HEK293T (cell line): ENCODE measurements at places on chromosomes 16 and 17.

DNA sequence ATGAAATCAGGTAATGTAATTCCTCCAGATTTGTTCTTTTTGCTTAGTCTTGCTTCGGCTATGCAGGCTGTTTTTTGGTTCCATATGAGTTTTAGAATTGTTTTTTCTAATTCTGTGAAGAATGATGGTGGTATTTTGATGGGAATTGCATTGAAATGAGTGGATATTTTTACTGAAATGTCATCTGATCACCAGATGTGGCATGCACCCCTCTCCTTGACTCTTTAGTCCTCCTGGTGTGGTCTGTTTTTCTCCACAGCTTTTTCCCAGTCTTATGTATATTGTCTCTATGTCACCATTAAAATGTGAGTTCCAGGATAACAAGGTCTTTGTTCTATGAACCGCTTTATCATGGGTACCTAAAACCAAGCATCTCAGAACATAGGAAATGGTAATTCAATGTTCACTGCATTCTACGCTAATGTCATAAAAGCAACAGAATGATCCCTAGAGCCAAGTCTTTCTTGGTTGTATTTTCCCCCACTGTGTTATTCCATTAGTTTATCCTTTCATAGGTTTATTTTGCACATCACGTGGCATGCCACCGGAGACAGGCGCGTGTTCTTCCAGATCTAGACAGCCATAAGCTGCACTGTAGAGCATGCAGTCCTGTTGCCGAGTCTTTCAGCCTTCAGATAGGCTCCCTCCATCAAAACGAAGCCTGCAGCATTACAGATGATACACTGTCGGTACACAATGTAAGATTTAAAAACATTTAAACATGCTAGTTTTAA, 172.5 kb downstream of the RPTOR start:
- no peak for DNase-seq

DNA sequence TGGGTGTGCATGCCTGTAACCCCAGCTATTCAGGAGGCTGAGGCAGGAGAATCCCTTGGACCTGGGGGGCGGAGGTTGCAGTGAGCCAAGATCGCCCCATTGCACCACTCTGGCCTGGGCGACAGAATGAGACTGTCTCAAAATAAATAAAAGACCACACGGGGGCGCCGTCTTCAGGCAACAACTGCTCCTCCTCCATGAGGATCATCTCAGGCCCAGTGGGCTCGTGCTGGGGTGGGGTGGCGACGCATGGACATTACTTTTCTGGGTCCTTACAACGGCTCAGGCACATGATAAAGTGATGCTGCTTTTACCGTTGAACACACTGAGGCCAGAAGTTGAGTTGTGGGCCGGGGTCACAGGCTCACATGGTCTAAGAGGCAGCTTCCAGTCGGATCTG, 56.2 kb downstream of the PRMT7 start:
- DNase-seq = peak; percentile 70

DNA sequence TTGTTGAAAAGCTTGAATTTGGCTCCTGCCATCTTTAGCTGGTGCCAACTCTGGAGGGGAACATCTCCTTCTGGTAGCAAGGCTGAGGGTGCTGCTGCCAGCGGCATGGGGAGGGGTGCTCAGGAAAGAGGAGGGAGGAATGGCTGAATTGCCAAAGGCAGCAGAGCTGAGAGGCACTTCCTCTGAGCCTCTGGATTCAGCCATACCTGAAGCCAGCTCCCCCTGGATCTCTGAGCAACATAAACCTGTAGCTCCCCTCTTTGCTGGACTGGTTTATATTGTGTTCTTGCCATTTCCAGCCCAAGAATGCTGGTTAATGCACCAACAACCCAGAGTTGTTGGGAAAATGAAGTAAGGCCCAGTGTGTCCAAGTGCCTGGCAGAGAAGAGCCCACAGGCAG, 7.4 kb downstream of the MEFV start:
- DNase-seq = no peak

DNA sequence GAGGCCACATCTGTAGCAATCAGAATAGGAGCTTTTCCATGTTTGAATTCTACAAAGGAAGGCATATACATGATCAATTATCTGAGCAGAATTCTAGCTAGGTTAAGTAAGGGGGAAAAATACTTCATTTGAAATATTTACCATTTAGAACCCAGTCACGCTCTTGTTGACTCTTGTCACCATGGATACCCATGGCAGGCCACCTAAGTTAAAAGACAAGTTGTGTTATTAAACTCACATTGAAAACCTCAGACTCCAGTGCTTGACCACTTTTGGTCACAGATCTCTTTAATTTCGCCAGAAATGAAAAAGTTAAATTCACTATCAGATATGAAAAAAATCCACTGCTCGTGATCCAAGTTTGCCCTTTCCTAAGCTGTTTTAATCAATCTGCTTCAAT, 4.1 kb downstream of the DDX5 start:
- DNase-seq = no peak

DNA sequence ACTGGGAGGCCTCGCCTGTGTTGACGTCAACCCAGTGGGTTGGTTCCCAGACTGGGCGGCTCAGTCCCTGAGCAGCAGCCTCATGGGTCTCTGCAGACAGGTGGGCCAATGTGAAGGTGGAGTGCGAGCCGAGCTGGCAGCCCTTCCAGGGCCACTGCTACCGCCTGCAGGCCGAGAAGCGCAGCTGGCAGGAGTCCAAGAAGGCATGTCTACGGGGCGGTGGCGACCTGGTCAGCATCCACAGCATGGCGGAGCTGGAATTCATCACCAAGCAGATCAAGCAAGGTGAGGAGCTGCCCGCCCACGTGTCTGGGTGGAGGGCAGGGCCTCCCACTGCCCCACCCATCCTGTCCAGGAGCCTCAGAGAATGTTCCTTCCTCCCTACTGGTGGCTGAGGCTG, 44.1 kb downstream of the MRC2 start:
- DNase-seq = no peak

GRCh38 chr17:7777017-7777416, 57.0 kb upstream of the KDM6B start:
- DNase-seq = no peak

- no peak for DNase-seq
Measured at GRCh38 chr16:86175816-86176215, 276.9 kb downstream of the IRF8 start.

- peak; percentile 61 for DNase-seq
Measured at GRCh38 chr17:49193513-49194296, 16.7 kb downstream of the GNGT2 start.

DNA sequence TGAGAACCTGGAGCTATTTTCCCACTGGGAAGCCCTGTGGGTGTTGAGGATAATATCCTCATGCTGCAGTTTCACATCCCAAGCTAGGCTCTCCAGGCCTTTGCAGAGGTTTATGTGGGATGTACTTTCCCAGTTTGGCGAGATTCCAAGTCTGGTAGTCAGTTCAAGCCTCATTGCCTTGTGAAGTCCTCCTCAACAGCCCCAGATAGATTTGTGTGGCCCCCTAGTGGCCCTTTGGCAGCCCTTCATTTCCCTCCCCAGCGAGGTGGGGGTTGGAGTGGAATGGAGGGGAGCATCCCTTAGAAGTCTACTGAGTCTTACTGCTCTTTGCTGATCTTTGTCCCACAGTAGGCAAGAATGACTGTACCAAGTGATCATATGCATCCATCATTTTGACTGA, 137.9 kb downstream of the CDH11 start:
- peak; percentile 27 for DNase-seq

DNA sequence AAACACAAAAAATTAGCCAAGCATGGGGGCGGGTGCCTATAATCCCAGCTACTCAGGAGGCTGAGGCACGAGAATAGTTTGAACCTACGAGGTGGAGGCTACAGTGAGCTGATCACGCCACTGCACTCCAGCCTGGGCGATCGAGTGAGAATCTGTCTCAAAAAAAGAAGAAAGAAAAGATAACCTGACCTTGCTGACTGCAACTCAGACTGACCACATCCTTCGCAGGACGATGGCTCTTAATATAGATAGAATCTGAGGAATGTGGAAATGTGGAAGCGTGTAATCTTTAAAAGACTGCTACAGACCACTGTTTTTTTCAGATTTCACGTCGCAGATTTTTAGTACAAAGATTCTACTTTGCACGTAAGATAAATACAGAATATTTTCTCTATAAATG, 37.8 kb downstream of the KLHDC4 start:
- no peak for DNase-seq

- DNase-seq = no peak
Measured at GRCh38 chr17:78458736-78459335, 80.4 kb downstream of the PGS1 start.

DNA sequence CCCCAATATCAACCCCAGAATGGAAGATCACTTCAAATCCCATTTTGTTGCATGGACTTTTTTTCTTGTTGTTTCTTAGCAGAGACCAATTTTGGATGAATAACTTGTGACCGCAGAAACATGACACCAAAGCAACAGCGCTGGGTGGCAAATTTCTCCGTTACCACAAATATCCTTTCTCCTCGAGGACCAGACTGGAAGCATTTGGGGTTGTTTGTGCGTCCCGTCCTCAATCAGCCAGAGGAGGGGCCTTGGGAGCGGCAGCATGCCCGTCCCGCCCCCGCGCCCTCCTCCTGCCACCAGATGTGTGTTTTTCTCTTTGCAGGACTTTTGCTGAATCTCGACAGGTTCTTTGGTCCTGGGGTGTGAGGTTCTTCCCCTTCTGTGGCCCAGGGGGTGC, 282.5 kb upstream of the FOXF1 start:
- DNase-seq = no peak

DNA sequence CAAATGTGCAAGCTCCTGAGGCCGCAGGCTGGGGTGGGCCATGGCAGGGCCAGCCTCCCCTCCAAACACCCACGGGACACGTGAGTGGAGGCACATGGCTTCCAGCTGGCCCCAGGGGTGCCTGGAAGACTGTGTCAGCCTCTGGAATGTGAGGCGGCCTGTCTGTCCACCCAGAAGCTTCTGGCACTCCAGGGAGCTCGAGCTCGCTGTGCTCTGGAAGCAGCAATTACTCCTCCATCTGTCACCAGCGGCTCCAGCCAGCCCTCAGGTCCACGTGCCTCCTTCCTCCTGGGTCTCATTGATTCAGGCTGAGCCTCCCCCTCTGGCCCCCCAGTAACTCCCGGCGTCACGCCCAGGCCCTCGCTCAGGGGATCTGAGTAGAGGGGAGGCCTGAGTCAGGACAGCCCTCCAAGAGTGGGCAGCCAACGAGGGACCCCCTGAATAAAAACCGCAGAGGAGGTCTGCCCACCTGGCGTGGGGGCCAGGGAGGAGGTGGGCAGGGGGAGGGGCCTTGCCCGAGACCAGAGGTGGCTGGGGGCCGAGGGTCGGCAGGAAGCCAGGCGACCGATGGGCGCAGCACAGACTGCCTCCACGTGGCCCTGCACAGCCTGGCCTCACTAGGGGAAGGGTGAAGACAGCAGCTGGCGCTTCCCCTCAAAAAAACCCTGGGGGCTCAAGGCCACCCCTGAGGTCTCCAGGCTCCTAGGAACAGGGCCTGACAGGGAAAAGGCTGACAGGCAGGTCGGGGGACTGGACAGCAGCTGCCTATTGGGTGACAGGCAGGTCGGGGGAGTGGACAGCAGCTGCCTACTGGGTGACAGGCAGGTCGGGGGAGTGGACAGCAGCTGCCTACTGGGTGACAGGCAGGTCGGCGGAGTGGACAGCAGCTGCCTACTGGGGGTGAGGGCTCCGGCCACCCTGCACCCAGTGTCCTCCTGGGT, 11.9 kb downstream of the PIEZO1 start:
- no peak for DNase-seq

GRCh38 chr17:63399856-63400255, 46.2 kb downstream of the CYB561 start:
- DNase-seq = no peak

DNA sequence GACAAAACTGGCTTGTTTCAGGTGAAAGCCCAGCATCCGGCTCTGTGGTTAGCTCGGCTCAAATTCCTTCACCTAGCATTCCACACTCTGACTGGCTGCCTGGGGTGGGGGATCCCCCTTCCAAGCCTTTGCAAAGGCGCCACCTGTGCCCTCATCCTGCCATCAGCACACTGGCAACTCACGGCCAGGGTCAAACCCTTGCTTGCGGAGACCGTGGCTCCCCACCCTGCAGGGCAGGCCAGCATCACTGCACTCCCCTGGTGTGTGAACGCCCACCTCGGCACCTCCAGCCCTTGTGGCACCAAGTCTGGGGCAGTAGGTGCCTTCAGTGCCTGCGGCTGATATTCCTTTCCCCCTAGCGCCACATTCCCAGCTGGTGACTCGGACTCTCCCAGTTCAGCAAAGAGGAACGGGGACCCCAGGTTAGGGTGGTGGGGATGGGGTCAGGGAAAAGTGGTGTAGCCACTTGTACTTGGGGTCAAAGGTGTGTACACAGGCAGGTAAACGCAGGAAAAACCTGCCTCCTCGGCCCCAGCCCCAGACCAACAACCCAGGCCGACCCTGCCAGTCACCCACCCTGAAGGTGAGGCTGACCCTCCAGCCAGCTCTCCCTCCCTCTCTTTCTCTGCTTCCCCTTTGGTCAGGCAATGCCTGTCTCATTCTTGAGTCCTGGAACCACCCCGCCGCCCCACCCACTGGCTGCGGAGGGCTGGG, 1.1 kb downstream of the FLII start:
- DNase-seq = peak; percentile 45

DNA sequence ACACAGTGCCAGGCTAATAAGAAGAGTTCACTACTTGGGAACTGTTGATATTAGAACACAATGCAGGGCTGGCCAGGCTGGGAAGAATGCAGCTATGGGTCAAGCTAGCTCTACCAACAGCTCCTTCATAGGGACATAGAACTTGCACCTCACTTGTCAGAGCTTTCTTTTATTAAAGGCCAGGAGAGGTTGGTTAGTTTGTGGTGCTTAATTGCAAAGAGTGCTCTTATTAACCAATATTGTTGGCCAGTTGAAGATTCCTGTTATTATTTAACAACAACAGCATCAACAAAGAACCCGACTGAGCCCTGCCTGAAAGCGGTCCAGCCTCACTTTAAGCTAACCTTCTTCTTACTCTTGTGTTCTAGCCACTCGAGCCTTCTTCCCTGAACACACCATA, 43.4 kb upstream of the ANKFN1 start:
- DNase-seq = no peak

DNA sequence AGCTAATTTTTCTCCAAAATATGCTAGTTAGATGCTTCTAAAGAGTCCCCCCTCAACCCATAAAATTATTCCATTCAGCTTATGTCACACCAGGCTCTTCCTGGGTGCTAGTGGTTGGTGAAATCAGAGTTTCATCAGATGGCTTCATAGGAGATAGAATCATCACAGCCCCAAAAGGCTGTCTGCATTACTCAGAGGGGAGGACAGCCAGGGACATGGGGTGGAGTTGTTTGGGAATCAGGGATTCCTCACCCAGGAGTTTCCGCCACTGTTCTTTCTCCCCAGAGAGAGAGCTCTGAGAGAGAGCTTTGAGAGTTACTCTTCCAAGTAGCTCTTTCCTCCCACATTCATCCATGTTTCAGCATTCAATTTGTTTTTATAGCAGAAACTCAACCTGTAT, 288 bp upstream of the KRT34 start:
- DNase-seq = no peak

- DNase-seq = no peak
Measured at GRCh38 chr17:63626551-63627180, 4.4 kb downstream of the MAP3K3 start.

- no peak for DNase-seq
Measured at GRCh38 chr16:23466162-23466885, 13.3 kb upstream of the COG7 start.

GRCh38 chr17:12530161-12530560, 135.5 kb upstream of the MYOCD start:
- DNase-seq = no peak

- DNase-seq = no peak
Measured at GRCh38 chr16:59259074-59259949, 525.2 kb upstream of the GOT2 start.
